Central memory CD4-positive, alpha-beta T cell (primary cell): ENCODE measurements at places on chromosomes 6 and 20.

DNA sequence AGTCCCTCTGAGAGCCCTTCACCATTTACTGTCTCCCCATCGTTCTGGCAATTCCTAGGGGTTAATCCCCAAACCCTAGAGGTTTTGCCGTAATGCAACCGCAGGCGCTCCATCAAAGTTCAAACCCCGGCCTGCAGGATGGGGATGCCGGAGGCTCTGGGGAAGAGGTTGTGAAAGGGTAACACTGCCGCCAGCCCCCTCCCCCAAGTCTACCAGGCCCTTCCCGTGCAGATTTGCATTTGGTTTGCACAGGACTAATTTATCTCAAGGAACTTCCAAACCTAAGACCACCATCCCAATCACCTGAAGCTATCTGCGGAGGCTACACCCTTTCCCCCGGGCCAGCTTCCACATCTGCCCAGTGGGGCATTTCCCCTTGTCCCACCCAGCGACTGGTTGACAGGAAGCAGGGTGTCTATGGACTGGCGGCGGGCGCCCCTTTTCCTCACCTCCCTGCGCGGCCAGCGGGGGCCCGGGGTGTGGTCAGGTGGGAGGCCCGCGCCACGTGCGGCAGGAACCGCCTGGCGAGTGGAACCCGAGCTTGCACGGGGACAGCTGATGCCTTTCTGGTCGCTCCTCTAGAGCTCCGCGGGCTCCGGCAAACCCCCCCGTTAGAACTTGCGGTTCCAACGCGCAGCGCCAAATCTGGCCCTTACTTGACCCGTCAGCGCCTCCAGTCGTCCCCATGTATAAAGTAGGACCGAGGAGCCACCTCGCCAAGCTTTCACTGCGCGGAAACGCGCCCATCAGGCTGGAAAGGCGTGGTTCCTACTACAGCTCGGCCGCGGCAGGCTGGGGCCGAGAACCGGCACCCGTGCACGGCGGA is 9.4 kb upstream of the SLC4A11 start:
- no peak for DNase-seq

GRCh38 chr6:41705311-41705995 is 30.0 kb downstream of the TFEB start:
- DNase-seq = no peak

DNA sequence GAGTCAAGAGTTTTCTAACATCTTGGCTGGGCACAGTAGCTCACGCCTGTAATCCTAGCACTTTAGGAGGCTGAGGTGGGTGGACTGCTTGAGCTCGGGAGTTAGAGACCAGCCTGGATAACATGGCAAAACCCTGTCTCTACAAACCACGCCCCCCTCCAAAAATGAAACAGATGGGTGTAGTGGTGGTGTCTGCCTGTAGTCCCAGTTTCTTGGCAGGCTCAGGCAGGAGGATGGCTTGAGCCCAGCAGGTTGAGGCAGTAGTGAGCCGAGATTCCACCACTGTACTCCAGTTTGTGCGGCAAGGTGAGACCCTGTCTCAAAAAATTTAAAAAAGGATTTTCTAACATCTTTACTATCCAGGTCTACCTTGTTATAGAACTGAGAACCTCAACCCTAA is 22.0 kb downstream of the FAM8A1 start:
- no peak for DNase-seq

GRCh38 chr20:35007891-35008290 is 52.2 kb downstream of the MYH7B start:
- DNase-seq = no peak

- peak; percentile 43 for DNase-seq
Measured at GRCh38 chr6:151675746-151676459, 131.6 kb upstream of the ESR1 start.

DNA sequence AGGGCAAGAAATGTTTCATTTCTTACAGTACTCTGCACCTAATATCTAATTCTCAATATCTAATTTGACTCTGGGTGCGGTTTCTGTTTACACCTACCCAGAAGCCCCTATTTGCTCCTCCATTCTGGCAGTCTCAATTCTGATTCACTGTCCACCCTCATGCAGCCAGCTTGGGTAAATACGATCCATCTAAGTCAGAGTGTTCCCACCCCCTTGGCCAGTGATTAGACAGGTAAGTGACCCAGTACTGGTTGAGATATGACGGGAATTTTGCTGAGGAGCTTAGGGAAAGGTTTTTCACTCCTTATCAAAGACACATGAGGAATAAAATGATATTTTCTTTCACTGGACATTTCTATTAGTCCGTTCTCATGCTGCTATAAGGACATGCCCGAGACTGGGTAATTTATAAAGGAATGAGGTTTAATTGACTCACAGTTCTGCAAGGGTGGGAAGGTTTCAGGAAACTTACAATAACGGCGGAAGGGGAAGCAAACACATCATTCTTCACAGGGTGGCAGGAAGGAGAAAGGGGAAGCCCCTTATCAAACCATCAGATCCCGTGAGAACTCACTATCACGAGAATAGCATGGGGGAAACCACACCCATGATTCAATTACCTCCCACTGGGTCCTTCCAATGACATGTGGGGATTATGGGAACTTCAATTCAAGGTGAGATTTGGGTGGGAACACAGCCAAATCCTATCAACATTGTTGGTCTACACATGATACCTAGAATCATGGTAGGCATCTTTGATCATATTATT is 29.4 kb downstream of the GLO1 start:
- no peak for DNase-seq

- no peak for DNase-seq
Measured at GRCh38 chr6:89723046-89723445, 84.5 kb upstream of the LYRM2 start.

DNA sequence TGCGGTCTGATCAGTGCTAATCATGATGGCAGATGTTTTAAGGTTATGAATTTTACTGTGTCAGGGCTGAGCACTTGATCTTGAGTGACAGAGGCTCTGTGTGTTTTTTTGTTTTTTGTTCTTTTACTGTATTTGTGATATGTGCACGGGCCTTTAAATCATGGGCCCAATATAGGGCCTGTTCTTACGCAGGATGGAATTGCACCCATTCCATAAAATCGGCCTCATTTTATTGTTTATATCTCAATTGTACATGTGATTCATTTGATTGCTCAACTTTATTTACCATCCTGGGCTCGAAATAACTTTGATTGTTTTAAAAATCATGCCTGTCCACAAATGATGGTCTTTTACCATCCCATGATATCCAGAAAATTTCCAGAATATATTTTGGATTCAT is 39.3 kb upstream of the MBOAT1 start:
- DNase-seq = no peak

GRCh38 chr6:149929422-149929821 is 6.5 kb upstream of the RAET1G start:
- no peak for DNase-seq

- no peak for DNase-seq
Measured at GRCh38 chr20:19774135-19774933, 16.3 kb downstream of the RIN2 start.

DNA sequence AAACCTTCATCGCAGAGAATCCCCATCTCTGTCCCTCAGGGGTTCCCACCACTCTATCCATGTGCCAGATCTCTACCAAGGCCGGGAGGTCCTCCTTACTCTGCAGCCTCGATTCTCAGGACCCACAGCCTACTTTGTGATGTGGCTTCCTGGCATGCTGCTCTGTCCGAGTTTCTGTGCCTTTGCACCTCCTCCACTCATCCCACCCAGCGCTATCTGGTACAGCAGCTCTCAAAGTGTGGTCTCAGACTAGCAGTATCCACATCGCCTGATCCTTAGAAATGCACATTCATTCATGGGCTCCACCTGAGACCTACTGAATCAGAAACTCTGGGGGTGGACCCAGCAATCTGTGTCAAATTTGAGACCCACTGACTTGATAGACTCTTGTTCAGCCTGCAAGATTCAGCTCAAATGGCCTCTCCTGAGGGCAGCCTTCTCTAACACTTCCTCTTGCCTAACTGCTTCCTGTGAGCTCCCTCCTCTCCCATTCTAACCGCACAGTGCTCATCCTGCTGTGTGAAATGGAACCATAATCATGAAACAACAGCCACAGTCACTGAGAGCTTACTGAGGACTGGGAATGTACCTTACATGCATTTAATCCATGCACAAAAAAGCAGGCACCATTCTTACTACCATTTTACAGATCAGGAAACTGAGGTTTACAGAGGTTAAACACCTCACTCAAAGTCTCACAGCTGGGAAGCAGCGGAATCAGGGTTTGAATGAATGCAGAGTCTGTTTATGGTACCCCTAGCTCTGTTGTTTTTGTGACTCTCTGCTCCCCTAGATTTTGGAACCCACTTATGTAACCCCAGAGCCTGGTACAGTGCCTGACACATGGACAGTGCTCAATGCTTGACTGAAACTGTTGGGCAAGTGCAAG is 69.4 kb downstream of the JPH2 start:
- DNase-seq = no peak

GRCh38 chr6:135941275-135942025 is 89.9 kb downstream of the PDE7B start:
- no peak for DNase-seq

DNA sequence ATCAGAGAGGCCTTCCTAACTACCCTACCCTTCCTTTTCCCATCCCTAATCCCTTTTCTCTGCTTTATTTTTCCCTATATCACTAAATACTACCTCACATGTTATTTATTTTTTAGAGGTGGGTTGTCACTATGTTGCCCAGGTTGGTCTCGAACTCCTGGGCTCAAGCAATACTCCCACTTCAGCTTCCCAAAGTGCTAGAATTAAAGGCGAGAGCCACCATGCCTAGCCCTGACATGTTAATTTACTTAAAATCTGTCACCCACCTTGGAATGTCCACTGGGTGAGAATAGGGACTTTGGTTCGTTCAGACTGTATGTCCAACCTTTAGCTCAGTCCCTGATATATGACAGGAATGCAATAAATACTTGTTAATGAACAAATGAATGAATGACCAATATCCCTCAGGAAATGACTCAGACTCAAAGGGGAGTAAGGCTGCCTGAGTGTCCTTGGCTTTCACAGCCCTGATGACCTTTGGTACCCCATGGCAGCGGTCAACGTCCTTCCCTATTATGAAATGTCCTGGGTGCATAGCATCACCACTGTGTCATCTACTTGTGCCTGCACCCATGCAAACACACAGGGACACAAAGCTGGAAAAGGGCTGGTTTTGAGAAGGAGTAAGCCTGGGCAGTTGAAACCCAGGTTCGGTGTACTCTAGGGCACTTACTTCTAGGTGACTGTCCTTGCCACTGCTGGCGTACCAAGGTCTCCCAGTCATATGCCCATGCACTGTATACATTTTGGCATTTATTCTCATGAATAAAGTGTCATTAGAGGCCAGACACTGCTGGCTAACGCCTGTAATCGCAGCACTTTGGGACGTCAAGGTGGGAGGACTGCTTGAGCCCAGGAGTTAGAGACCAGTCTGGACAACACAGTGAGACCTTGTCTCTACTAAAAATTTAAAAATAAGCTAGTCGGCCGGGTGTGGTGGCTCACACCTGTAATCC is 26.5 kb downstream of the BCL2L1 start:
- no peak for DNase-seq

DNA sequence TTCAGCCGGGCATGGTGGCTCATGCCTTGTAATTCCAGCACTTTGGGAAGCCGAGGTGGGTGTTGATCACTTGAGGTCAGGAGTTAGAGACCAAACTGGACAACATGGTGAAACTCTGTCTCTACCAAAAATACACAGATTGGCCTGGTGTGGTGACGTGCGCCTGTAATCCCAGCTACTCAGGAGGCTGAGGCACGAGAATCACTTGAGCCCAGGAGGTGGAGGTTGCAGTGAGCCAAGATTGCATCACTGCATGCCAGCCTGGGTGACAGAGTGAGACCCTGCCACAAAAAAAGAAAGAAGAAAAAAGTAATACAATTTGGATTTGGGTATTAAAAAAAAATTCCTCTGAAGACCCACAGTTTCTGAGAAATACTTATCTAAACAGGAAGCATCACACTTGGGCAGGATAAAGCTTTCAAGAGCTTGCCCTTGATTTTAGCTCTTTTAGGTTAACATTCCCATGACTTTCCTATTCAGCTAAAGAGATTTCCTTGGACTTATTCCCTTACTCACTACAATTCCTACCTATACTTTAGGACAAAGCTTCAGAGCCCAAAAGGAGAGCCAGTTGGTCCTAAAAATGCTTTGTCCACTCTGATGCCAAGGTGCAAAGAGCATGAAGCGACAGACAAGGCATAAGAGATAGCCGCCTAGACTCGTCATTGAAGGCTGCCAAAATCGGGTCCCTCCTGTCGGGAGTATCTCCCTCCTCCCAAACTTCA is 1.9 kb downstream of the ELOVL2 start:
- no peak for DNase-seq

GRCh38 chr6:141401168-141401567 is 731.6 kb upstream of the GJE1 start:
- no peak for DNase-seq

- no peak for DNase-seq
Measured at GRCh38 chr6:1111361-1111760, 200.5 kb upstream of the FOXQ1 start.

DNA sequence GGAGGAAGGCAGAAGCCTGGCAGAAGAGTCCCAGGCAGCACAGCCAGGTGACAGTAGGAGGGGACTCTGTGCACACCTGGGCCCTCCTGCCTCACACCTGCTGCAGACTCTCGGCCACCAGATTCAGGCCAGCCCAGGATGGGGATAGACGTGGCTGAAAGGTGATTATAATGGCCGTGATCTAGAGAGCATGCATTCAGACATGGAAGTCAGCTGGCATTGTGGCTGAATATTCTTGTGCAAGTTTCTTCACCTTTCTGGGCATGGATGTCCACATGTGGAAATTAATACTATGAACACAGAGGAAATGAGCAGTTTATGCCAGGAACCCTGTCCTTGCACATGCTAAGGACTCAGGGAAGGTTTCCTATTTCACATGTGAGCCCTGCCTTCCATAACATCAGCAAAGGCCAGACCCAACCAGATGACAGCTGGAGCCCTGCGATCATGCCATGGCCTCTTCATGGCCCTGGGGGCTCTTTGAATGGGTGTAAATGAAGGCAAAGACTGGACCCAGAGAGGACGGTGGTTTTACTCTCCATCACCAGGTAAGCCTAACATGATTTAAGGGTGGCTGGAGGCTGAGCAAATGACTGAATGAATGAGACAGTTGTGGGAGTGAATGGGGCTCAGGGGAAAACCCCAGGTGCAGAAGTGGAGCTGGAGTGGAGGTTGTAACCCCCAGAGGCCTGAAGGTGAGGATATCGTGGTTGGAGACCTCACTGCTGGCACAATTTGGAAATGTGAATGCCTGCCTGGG is 2.7 kb upstream of the RAET1L start:
- no peak for DNase-seq
